NCI-H1092 (cell line): ENCODE measurements at places on chromosomes 5 and 9.

DNA sequence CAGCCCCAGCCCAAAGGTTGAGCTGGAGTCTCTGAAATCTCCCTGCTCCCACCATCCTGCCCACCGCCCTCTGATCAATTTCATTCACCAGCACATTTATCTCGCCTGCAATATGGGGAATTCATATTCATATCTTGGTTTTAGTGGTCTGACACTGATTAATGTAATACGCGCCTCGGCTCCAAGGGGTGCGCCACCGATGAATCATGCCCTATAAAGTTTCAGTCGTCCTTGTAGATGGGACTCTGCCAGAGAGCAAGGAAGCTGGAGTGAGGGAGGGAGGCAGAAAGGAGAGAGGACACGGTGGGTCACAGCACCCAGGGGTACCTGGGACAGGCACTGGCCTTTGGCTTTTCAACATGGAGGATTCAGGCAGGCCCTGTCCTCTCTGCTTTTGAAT lies 8.9 kb downstream of the IRX1 start:
- DNase-seq: no peak

GRCh38 chr5:131277875-131278740 lies 14.3 kb downstream of the CDC42SE2 start:
- DNase-seq: no peak

- DNase-seq: peak; percentile 38
Measured at GRCh38 chr9:109652971-109653370, 127.0 kb upstream of the PALM2AKAP2 start.

DNA sequence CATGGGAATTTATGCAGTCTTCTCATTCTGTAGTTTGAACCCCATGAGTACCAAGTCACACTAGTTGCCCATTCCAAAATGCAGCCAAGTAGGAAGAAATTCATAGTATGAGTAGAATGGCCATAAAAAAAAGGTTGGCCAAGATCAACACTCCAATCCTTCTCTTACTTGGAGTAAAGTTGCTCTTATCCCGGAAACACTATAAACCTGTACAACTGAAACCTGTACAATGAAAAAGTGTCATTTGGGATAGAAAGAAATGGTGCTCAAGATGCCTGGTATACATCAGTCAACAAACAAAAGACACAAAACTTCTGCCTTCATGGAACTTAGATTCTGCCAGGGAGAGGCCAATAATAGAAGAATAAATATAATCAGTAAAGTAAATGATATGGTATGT lies 325.0 kb downstream of the NFIB start:
- DNase-seq: no peak

- DNase-seq: no peak
Measured at GRCh38 chr5:149852641-149853330, 91.8 kb downstream of the PDE6A start.

DNA sequence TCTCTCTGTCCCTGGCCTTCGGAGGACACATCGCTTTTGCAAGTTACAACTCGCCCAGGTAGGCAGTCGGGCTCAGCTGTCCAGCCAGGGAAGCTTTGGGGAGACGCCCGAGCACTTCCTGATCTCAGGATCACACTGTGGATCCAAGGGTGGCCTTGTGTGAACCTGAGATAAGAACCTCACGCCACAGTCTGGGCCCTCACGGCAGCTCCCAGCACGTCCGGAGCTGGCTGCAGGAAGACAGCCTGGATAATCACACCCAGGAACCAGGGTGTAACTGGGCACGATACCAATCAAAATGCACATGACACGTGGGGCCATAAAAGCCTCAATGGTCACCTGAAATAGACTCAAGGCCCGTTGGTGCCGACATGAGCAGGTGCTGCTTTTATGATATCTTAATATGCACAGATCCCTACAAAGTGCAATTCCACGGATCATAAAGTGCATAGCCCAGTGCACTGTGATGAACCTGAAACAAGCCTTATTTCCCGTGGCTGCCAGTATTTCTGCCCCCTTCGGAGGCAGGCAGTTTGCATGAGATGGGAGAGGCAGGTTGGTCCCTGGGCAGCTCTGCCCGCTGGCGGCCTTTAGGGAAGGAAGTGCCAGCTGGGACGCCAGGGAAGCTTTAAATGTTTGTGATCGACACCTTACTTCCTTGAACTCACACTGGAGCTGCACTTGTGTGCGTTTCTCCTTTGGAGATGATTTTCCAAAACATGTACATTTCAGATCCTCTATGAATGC lies 14.5 kb downstream of the SLC6A18 start:
- DNase-seq: peak; percentile 36

- DNase-seq: no peak
Measured at GRCh38 chr9:75148561-75148960, 60.2 kb downstream of the OSTF1 start.

DNA sequence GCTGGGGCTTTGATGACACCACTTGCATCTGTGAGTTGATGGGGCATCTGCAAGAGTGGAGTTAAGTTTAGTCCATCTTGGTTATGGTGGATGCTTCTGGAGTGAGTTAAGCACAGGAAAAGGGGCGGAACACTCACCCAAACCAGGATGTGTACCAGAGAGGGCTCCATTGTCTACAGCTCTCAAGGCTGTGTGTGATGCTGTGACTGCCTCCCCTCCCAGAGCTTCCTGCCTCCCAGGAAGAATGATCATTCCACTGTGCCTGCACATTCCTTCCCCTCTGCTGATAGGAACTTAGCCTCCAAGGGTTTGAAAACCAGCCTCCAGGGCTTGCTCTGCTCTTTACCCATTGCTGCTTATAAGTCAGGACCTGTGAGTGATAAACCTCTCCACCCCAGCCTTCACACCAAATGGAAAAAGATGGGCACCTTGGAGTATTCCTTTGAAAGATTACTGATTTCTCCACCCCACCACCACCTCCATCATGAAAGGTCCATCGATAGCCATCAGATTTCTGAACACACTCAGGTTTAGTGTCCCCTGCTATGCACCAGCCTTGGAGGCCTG lies 160.1 kb upstream of the SPRY4 start:
- no peak for DNase-seq
